ENCODE measurements at places on chromosomes 12 and 14.
A peak's percentile ranks its signal among the peaks of the same experiment; 100 is the strongest.

GRCh38 chr12:64538121-64538520 is 72.2 kb upstream of the RASSF3 start:
- no peaks in the 10 kb centered on the region for H3K36me3 ChIP-seq
- no peak for DNase-seq
- no peak overlapping the region for H3K27ac ChIP-seq
- H3K27me3 ChIP-seq, result peaks cover 16% of the 10 kb centered on the region

DNA sequence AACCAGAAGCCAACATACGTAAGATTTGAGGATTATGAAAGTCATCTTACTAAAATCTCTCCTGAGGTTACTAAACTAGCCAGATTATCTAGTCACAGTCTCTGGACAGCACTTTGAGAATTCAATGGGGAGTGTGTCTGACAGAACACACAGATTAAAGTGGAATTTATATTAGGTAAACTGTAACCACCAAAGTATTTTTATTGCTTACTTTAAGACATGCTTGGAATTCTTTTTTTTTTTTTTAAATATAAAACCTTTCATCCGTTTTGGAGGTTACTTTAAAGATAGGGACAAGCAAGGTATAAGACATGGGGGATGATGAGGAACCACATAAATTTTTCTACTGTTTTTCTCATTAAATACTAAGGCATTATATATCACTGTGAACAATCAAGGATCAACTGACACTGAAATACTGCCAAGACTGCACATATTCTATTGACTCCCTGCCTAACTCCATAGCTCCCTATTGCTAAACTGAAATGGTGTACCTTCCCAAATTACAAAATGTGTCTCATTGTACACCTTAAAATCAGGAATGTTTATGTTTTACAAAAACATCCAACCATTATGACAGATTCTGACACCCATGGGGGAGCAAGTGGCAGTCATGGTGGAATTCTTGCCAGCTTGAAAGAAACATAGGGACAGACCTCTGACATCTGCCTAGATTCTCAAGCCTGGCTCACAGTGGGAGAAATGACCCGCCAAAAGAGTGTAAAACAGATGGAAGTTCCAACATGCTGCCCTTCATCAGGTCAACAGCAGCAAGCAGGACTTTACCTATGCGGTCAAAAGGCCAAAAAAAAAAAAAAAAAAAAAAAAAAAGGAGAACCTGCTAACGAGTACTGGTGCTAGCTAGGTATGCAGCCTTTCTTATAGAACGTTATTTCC is 239.3 kb downstream of the MED13L start:
- peaks cover 32% of the 10 kb centered on the region for H3K4me1 ChIP-seq
- no peak overlapping the region for H3K27ac ChIP-seq
- H3K27me3 ChIP-seq, result no peaks in the 10 kb centered on the region
- no peak overlapping the region for H3K4me3 ChIP-seq
- DNase-seq, result no peak

DNA sequence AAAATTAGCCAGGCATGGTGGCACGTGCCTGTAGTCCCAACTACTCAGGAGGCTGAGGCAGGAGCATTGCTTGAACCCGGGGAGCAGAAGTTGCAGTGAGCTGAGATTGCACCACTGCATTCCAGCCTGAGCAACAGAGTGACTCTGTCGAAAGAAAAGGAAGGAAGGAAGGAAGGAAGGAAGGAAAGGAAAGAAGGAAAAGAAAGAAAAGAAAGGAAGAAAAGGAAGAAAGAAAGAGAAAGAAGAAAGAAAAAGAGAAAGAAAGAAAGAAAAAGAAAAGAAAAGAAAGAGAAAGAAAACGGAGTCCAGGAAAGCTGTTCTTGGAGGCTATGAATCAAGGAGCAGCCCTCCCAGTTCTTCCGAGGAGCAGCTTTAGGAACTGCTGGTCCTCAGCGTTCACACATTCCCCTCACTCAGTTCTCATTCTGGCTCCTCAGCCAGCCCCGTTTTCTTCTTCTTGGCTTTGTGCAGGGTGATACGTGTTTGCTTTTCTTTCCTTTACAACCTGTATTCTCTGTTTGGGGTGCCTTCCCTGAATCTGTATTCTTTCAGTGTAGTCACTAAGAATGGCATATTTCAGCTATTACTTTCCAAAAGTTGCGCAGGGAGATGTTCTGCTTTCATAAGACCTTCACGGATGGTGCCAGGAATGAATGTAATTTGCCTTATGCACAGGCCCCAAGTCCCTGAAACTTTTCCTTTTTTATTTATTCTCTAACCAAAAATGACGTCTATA is 12.2 kb downstream of the FBXL14 start:
- peaks cover 11% of the 10 kb centered on the region for H3K4me1 ChIP-seq
- H3K36me3 ChIP-seq, result no peaks in the 10 kb centered on the region
- no peak overlapping the region for H3K27ac ChIP-seq

DNA sequence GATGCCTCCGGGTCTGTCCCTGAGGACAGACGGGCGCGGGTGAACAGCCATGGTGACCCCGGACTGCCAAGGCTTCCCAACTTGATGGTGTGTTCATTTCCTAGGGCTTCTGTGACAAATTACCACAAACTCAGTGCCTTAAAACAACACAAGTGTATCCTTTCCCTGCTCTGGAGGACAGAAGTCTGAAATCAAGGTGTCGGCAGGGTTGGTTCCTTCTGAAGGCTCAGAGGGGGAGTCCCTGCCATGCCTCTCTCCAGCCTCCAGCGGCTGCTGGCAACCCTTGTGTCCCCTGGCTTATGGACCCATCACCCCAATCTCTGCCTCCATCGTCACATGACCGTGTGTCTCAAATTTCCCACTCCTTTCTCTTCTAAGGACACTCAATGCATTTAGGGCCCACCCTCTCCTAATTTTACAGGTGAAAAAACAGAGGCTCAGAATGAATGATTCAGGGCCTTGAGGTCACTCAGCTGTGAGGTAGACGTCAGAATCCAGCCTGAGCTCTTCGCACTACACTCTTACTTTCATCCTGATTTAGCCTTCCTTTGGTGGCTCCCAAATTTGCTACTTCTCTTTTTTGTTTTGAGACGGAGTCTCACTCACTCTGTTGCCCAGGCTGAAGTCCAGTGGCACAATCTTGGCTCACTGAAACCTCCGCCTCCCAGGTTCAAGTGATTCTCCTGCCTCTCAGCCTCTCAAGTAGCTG is 45.4 kb downstream of the VCPKMT start:
- no peaks in the 10 kb centered on the region for H3K27me3 ChIP-seq
- H3K4me1 ChIP-seq, result peaks cover 29% of the 10 kb centered on the region
- DNase-seq, result no peak
- peak overlapping the region; percentile 82 for H3K27ac ChIP-seq

DNA sequence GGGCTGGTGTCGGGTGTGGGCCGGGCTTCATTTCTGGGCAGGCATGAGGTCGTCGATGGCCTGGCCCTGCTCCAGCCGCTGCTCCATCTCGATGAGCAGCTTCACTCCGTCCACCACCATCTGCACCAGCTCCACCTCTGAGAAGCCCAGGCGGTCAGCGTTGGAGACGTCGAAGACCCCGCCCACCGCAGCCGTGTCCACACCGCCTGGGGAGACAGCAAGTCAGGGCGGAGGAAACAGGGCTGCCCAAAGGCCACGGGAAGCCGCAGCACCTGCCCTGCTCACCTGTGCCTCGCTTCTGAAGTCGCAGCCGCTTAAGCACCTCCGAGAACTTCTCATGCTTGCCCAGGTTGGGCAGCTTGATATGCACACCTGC is 2.8 kb downstream of the CKB start:
- peak overlapping the region; percentile 65 for H3K4me3 ChIP-seq
- H3K27ac ChIP-seq, result no peak overlapping the region
- no peaks in the 10 kb centered on the region for H3K27me3 ChIP-seq
- H3K4me1 ChIP-seq, result peaks cover 7% of the 10 kb centered on the region
- no peak for DNase-seq

DNA sequence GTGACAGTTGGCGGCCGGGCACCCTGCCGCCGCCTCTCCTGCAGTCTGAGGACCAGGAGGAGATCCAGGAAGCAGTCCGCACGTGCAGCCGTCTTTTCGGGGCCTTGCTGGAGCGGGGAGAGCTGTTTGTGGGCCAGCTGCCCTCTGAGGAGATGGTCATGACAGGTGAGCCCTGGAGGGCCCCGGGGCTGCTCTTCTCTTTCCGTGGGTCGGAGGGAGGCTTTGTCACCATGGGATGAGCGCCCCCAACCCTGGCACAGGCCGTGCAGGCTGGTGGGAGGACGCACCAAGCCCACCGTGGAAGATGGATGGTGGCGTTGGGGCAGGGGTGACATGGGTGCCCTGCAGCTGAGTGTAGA is 532 bp downstream of the NOC4L start:
- H3K36me3 ChIP-seq, result no peaks in the 10 kb centered on the region
- peak overlapping the region; percentile 100 for H3K27ac ChIP-seq
- peaks cover 28% of the 10 kb centered on the region for H3K4me1 ChIP-seq
- H3K27me3 ChIP-seq, result no peaks in the 10 kb centered on the region
- no peak for DNase-seq

DNA sequence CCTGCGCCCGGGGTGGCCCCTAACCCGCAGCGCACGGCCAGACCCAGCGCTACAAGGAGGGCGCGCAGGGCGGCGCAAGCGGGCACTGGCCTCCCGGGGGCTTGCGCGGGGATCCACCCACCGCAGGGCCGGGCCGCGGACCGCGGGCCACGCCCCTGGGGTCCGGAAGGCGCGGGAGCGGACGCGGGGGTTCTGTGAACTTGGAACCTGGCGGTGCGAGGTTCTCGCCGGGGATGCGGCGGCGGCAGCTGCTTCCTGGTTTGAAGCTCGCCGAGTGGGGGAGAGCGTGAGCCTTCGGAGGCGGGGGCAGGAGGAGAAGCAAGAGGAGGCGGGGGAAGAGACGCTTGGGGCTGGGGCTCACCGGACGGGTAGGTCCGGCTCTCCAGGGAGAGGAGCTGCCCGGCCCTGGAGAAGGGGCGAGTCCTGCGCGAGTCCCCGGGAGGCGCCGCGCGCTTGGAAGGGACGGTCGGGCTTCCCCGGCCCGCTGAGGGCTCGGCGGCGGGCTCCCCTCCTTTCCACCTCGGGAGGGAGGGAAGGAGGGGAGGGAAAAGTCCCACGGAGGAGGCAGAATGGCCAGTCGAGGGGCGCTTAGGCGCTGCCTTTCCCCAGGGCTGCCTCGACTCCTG is at the start of gene PRKCH:
Gene PRKCH, plus strand, starts transcription at position 195 of the 626 bp plus-strand sequence. CDS start 523 bp downstream, outside the sequence.
- no peak within 1 kb of the TSS for H3K27ac ChIP-seq
- peak; percentile 45 for DNase-seq
- peak within 1 kb of the TSS; percentile 79 for H3K4me3 ChIP-seq
- H3K36me3 ChIP-seq, result no peaks in the 10 kb centered on the region
- peaks cover 13% of the 10 kb centered on the region for H3K4me1 ChIP-seq
- H3K27me3 ChIP-seq, result peaks cover 8% of the 10 kb centered on the region

GRCh38 chr14:89107626-89108025 is 283.2 kb downstream of the TTC8 start:
- no peak overlapping the region for H3K27ac ChIP-seq
- no peak overlapping the region for H3K4me3 ChIP-seq
- H3K36me3 ChIP-seq, result no peaks in the 10 kb centered on the region
- DNase-seq, result no peak

DNA sequence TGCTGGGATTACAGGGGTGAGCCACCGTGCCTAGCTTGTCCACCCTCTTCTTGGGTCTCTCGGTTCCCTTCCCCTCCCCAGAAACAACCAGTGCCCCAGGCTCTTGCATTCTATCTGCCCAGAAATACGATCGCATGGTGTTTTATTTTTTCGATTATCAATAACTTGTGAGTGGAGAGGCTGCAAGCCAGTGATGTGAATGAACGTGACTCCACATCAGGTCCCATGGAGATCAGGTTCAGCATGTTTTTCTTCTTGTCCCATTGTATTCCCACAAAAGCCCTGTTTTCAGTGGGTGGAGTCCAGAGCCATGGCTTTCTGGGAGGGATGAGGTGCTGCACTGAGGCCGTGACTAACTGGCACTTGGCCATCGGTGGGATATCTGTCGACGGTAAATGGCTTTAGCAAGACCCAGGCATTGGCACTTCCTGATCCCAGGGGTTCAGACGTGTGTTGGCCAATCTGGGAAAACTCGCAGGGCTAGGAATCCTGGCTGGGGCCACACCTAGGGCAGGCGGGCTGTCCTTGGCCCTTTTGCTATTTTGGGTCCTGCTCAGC is 12.7 kb upstream of the HNF1A start:
- no peak overlapping the region for H3K27ac ChIP-seq
- no peaks in the 10 kb centered on the region for H3K36me3 ChIP-seq
- no peaks in the 10 kb centered on the region for H3K4me1 ChIP-seq

GRCh38 chr12:31536672-31537071 is 54.3 kb downstream of the DENND5B start:
- H3K4me1 ChIP-seq, result peaks cover 60% of the 10 kb centered on the region
- DNase-seq, result no peak
- H3K27me3 ChIP-seq, result no peaks in the 10 kb centered on the region
- no peak overlapping the region for H3K4me3 ChIP-seq

GRCh38 chr14:90842726-90843125 is 26.5 kb upstream of the TTC7B start:
- H3K27ac ChIP-seq, result no peak overlapping the region
- no peaks in the 10 kb centered on the region for H3K36me3 ChIP-seq
- no peaks in the 10 kb centered on the region for H3K4me1 ChIP-seq

- no peak overlapping the region for H3K27ac ChIP-seq
- no peaks in the 10 kb centered on the region for H3K36me3 ChIP-seq
- DNase-seq, result no peak
- no peaks in the 10 kb centered on the region for H3K4me1 ChIP-seq
These were observed 9.5 kb downstream of the SRGAP1 start for GRCh38 chr12:63853978-63854377.

DNA sequence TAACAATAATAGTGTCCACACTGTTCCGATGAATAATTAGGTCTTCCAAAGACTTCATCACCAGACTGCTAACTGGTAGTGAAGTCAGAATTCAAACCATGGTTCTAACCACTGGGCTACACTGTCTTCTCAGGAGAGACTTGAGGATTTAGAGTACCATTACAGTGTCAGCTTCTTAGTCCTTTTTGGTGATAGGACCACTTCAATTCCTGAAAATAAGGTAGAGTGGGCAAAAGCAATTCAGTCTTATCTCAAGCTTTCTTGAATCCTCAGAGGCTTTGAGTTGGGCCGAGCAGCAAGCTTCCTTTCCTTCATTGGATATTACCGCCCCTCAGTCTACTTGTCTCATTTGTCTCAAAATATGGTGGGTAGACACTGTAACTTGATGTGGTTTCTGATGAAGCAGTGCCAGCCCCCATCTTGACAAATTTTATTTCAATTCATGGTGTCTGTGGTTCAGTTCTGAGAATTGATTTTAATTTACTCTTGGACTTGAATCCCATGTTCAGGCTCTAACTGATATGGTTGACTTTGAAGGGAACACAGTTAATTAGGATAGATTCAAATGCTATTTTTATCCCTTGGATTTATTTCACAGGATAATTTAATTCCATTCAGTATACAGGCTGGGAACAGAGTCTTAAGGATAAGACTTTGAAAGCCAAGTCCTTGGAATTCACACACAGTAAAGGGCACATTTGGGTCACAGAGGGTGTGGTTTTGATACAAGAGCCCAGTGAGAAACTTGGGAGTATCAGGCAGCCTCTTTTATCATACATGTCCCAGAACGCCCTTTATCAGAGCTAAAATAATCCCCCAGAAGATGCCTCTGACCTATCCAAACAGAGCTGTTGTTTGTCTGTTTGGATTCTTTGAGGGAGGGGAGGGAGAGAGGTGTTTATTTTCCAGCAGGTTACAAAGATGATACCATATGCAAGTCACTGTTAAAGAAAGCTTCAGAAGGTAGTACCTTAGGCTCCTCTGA is 167.3 kb downstream of the PRKCH start:
- no peaks in the 10 kb centered on the region for H3K27me3 ChIP-seq
- no peak overlapping the region for H3K27ac ChIP-seq
- no peak for DNase-seq
- H3K4me3 ChIP-seq, result no peak overlapping the region
- no peaks in the 10 kb centered on the region for H3K36me3 ChIP-seq
- H3K4me1 ChIP-seq, result peaks cover 19% of the 10 kb centered on the region

GRCh38 chr14:51430633-51431032 is 190.6 kb downstream of the TMX1 start:
- no peak overlapping the region for H3K27ac ChIP-seq
- no peak for DNase-seq
- no peaks in the 10 kb centered on the region for H3K36me3 ChIP-seq
- H3K27me3 ChIP-seq, result peaks cover 12% of the 10 kb centered on the region

All from naive B cell (primary cell).